Activated T-helper 17 cell treated with anti-CD3 and anti-CD28 coated beads, Interleukin-2, amount 50 U/mL, for 72 hours (primary cell): ENCODE measurements at places on chromosomes 7 and 10. TPM values are rescaled to one million over a fixed set of nuclear protein-coding genes. Genes with fewer than 3 reads are reported as not detected.

DNA sequence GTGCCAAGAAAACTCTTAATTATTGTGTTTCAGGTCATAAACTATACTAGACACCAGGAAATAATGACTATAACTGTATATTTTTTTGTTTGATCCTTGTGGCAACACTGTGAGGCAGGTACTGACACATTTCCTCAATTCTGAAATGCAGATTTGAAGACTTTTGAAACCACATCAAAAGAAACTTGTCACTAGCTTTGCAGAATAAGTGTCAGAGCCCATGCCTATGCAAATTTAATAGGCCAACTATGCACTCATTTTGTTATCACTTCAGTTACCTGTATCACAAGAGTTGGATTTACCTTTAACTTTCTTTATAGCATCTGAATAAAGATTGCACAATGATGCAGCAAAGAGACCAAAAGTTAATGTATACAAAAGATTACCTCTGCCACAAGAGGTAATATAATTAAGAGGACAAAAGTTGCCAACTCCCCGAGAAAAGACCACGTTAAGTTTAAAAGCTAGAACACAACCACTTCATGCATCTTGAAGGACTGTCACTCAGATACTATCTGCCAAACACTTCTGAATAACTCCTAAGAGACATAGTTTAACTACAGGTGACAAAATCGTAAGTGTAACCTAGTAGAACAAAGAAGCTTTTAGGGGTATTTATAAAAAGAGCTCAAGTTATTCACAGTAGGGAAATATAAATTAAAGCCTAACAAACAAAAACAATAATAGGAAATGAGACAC is 80.5 kb downstream of the ELAPOR2 start:
- peak; percentile 98 for ATAC-seq

- ATAC-seq, result no peak
Measured at GRCh38 chr7:150340024-150340749, 1.2 kb downstream of the RARRES2 start.

DNA sequence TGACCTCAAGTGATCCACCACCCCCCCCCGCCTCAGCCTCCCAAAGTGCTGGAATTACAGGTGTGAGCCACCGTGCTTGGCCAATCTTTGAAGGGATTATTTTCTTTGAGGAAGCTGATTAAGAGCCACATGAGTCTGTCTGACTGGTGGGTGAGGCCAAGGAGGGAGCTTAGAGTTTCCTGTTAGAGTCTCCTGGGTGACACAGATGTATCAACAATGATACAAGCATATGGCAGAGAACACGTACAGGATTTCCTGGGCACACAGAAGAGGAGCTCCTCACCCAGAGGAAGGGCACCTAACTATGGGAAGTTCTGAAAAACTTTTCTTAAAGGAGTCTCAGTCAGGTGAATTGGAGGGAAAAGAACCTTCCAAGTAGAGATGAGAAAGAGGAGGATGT is 69.4 kb downstream of the GOLGA7B start:
- peak; percentile 41 for ATAC-seq

- ATAC-seq, result no peak
Measured at GRCh38 chr7:138668229-138668596, 32.9 kb downstream of the SVOPL start.

- ATAC-seq, result peak; percentile 24
Measured at GRCh38 chr7:88322151-88322550, 15.5 kb upstream of the STEAP4 start.

DNA sequence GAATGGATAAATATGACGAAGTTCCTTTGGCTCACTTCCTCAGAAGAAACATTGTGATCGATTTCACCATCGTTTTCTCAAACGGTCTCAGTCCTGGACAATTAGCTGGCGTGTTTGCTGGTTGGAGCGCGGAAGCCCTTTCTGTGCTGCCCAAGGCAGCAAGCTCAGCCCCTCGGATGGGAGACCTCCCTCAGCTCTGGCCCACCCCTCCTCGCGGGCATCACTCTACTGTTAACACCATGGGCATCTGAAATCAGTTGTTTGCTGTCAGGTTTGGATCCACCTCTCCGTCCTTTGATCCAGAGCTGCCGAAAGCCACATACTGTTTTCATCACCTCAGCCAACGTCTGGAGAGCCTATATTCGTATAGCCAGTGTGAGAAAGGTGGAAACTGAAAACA is 68.2 kb downstream of the C10orf143 start:
- no peak for ATAC-seq

- ATAC-seq, result no peak
Measured at GRCh38 chr10:120578890-120579289, 121.9 kb downstream of the PLPP4 start.

- peak; percentile 80 for ATAC-seq
Measured at GRCh38 chr7:100407285-100408180, 21.0 kb downstream of the ZCWPW1 start.

The CCDC146 gene
- total RNA-seq, result 3.3 TPM

The TLX1 gene
- not detected for total RNA-seq

The ABCC2 gene
- 3.2 TPM for total RNA-seq
